Ureter (tissue), 1 donor: ENCODE measurements at places on chromosomes 2 and 18. TPM values are rescaled to one million over a fixed set of nuclear protein-coding genes. Genes with fewer than 3 reads are reported as not detected.

The CYP27C1 gene
- 0.73 TPM for total RNA-seq

The CD207 gene
- 1.3 TPM for total RNA-seq

The STAT1 gene
- 84.1 TPM for total RNA-seq

The TTC39C gene
- 33.2 TPM for total RNA-seq

The TXNDC2 gene
- total RNA-seq = 0.21 TPM

The PLEK gene
- total RNA-seq = 3.7 TPM

The ARHGAP15 gene
- 12.4 TPM for total RNA-seq

The NUP35 gene
- total RNA-seq = 27.9 TPM

The RAPH1 gene
- 71.6 TPM for total RNA-seq

The OSBPL6 gene
- total RNA-seq = 2.4 TPM

The HADHA gene
- total RNA-seq = 154 TPM

The SERPINB4 gene
- not detected for total RNA-seq

The SULT1C2 gene
- total RNA-seq = 4.1 TPM

The POTEI gene
- total RNA-seq = not detected

The HOXD9 gene
- total RNA-seq = 19.8 TPM

The FBXO15 gene
- 2.2 TPM for total RNA-seq

The POLR1A gene
- total RNA-seq = 67.6 TPM

The CLEC4F gene
- 1.2 TPM for total RNA-seq

The PLCD4 gene
- 3.9 TPM for total RNA-seq

The SLC35F5 gene
- total RNA-seq = 75.9 TPM

The C2orf72 gene
- 1.0 TPM for total RNA-seq

The CASP8 gene
- total RNA-seq = 50.9 TPM

The LOXHD1 gene
- total RNA-seq = 0.29 TPM

The UNC80 gene
- total RNA-seq = 0.18 TPM

The PAIP2B gene
- 11.6 TPM for total RNA-seq

The MOB4 gene
- 22.8 TPM for total RNA-seq

The NOL4 gene
- total RNA-seq = 10.5 TPM

The HOXD8 gene
- 41.7 TPM for total RNA-seq

The VSNL1 gene
- total RNA-seq = 0.39 TPM

The MARCHF4 gene
- not detected for total RNA-seq

The DSC1 gene
- total RNA-seq = not detected

The APLF gene
- 8.9 TPM for total RNA-seq

The HADHB gene
- total RNA-seq = 151 TPM

The PRSS56 gene
- not detected for total RNA-seq

The IL36RN gene
- total RNA-seq = not detected

The RNF144A gene
- 15.2 TPM for total RNA-seq

The KCNG2 gene
- not detected for total RNA-seq

The STAMBP gene
- 46.0 TPM for total RNA-seq

The ARHGEF4 gene
- 16.4 TPM for total RNA-seq

The PLGLB1 gene
- 1.7 TPM for total RNA-seq

The TGFA gene
- 17.8 TPM for total RNA-seq

The DDX18 gene
- total RNA-seq = 79.7 TPM

The GCKR gene
- total RNA-seq = 1.9 TPM

The ABCG5 gene
- total RNA-seq = not detected

The HOXD13 gene
- not detected for total RNA-seq

The BZW1 gene
- total RNA-seq = 242 TPM
